Stimulated activated CD8-positive, alpha-beta memory T cell treated with anti-CD3 and anti-CD28 coated beads, Interleukin-4, amount 100 ng/mL, for 1 hour (primary cell): ENCODE measurements at places on chromosomes 4 and X.

GRCh38 chr4:43348591-43348990 lies 456.1 kb downstream of the GRXCR1 start:
- no peak for DNase-seq

- no peak for DNase-seq
Observed at GRCh38 chr4:174856926-174857800, 28.1 kb upstream of the GLRA3 start.

DNA sequence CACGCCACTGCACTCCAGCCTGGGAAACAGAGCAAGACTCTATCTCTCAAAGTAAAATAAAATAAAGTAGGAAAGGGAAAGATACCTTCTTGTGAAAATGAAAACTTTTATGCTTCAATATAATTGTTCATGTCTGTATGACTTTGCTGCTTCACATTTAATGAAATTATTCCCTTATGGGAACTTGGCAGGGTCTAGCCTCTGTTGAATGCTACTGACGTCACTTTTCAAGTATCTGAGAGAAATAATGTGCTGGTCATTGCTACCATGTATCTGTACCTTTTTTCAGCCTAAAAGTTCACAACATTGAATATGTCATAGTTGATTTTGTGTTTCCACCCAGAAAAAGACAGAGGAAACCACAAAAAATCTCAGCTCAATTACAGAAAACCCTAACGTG lies 65.2 kb downstream of the PRDM5 start:
- no peak for DNase-seq

GRCh38 chrX:109873574-109873973 lies 129.3 kb upstream of the TMEM164 start:
- no peak for DNase-seq

DNA sequence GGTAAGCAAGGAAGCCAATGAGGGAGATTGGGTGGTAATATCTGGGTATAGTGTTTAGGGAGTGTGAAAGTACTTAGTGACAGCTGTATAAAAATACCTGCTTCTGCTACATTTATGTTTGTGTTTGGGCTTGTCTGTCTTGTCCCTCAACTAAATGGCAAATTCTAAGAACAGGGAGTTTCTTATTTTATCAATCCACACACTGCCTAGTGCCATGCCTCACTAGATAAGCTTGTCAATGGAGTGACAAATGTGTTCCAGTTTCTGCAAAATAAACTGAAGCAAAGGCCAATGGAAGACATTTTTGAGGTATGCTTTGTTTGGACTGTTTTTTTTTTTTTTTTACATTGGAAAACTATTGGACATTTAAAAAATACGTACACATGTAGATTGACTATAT lies 418.0 kb downstream of the SH2D1A start:
- no peak for DNase-seq

DNA sequence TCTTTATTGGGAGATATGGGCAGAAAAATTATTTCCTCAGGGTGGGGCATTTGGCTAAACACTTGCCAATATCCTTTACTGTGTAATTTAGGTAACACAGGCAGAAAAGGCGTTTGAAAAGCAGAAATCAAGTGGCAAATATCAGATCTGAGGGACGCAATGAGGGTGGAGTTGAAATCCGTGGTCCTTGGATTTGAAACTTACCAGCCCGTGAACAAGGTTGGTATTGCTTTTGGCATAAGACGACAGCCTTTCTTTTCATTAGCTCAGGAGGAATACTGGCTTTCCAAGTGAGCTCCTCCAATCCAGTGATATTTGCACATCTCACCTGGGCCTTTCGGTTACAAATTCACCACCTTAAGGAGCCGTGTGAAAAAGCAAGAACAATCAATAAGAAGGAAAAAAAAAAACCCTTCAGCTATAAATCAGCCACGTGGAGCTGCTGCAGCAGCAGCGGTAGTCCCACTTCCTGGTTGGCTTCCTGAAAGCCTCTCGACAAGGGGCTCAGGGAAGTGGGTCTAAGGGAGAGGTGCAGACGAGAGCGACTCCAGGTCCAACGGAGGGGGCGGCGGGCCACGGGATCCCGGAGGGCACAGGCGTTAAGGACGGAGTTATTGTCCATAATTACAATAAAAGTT lies 734 bp upstream of the GALNT7 start:
- no peak for DNase-seq

DNA sequence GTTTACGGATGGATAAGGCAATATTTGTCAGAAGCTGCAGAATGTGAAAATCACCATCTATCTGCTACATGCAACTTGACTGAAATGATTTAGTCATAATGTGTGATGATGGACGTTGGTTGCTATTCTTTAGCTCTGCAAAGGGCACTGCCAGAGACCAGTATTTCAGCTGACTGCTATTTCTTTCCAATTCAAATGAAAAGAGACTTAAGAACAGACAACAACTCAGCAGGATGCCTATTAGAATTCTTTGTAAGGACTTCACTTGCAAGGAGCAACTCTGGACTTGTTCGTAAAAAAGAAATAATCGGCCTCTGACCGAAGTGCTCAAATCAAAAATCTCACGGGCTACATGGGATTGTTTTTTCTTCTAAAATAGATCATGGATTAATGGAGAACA lies 262.7 kb downstream of the DHX15 start:
- no peak for DNase-seq

- no peak for DNase-seq
Observed at GRCh38 chr4:186948361-186949242, 224.9 kb upstream of the FAT1 start.

GRCh38 chrX:120428309-120428708 lies 40.8 kb downstream of the LAMP2 start:
- DNase-seq, result no peak

- no peak for DNase-seq
Observed at GRCh38 chrX:101079736-101080270, 1.1 kb downstream of the TMEM35A start.

GRCh38 chrX:31658360-31658759 lies 586.5 kb upstream of the FTHL17 start:
- DNase-seq, result no peak

- no peak for DNase-seq
Observed at GRCh38 chrX:63581398-63581797, 203.6 kb downstream of the ARHGEF9 start.

DNA sequence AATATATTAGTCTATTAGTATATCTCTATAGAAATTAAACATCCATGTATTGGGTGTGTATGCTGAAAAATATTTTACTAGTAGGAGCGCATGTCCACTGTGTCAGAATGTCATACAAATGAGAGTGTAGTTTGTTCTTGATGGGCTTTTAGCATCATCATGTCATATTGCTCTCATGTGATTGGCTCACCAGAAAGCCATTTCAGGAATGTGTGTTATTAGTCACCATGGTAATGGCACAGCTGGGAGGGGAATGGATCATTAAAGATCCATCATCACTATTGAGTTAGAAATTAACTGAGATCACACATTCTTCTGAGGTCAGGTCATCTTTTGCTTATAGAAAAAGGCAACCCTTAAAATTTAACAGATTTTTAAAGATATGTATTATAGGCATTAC lies 77.3 kb downstream of the PHEX start:
- no peak for DNase-seq

GRCh38 chrX:71321731-71322130 lies 20.2 kb downstream of the ITGB1BP2 start:
- no peak for DNase-seq

- DNase-seq, result no peak
Observed at GRCh38 chr4:24482871-24483270, 101.5 kb downstream of the DHX15 start.

DNA sequence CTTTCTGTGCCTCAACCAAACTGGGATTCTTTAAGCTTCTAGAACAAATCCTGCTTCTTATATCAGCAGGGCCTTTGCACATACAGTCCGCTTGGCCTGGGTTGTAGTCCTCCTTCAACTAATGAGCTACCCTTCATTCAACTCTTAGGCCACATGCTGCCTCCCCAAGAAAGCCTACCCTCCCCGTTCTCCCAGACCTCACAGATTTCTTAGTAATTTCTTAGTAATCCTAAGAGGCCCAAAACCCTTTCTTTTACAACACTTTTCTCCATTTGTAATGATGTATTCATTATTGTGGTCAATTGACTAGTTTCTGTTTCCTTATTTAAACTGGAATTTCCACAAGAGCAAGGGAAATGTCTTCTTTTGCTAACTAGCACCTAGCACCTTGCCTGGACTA lies 233.1 kb downstream of the PPP1R2C start:
- DNase-seq, result no peak

- DNase-seq, result no peak
Observed at GRCh38 chr4:54004463-54004862, 59.9 kb downstream of the CHIC2 start.

GRCh38 chr4:148079961-148080360 lies 348.1 kb downstream of the ARHGAP10 start:
- no peak for DNase-seq
